Fibroblast of lung (primary cell): ENCODE measurements at places on chromosomes 7 and 10. TPM values are rescaled to one million over a fixed set of nuclear protein-coding genes. Genes with fewer than 3 reads are reported as not detected.

DNA sequence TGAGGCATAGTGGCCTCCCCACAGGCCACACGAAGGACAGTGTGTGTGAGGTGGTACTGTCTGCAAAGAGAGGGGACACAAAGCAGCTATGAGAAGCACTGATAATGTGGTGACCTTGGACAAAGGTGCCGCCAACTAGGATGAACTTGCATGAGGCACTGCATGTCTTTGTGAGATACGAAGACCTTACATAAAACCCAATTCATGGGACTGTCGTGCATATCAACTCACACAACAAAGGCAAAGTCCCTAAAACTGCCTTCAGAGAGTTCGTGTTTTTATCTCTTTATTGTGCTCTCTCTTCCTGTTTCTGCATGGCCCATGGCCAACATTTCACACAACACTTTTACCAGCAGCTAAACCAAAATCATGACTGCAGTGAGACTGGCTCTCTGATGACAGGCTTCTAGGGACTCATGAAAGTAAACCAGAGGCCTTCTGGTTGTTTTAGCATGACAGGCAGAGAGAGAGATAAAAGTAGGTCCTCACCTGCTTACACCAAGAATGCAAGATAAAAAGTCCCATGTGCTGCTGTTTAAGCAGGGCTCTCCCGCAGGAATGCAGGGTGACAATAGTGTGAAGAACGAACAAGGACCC, 347.8 kb downstream of the ELMO1 start:
- DNase-seq, result no peak
- no peak overlapping the region for H3K27ac ChIP-seq
- no peaks in the 10 kb centered on the region for H3K27me3 ChIP-seq
- no peak overlapping the region for H3K4me3 ChIP-seq
- H3K36me3 ChIP-seq, result no peaks in the 10 kb centered on the region

RAMP3 gene
- under 0.01 and 0.17 TPM in 2 replicates for total RNA-seq

GRCh38 chr7:29044554-29044953, 86.4 kb upstream of the TRIL start:
- no peak overlapping the region for H3K4me3 ChIP-seq
- no peaks in the 10 kb centered on the region for H3K36me3 ChIP-seq
- DNase-seq, result peak; percentile 47
- H3K27ac ChIP-seq, result no peak overlapping the region

JCAD gene
- total RNA-seq, result 25.9 and 27.1 TPM in 2 replicates

DNA sequence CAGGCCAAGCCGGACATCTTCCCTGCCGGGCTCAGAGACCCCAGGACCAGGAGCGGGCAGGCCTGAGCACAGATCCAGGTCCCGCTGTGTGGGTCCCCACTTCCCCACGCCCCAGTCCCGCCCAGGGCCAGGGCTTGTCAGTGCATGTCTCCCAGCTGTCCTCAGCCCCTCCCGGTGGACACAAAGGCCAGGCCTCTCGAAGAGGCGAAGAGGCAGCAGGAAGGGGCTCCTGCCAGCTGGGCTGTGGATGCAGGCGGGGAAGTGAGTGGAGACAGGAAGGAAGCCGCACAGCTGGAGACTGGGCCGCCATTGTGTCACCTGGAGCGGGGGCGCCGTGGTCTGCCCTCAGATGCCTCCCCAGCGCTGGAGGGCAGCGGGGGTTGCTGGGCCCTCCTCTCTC, 4.8 kb downstream of the GRIFIN start:
- peaks cover 6% of the 10 kb centered on the region for H3K4me1 ChIP-seq
- no peaks in the 10 kb centered on the region for H3K27me3 ChIP-seq
- no peaks in the 10 kb centered on the region for H3K36me3 ChIP-seq
- H3K27ac ChIP-seq, result no peak overlapping the region
- no peak overlapping the region for H3K4me3 ChIP-seq

PRKG1 gene
- 60.1 and 71.8 TPM in 2 replicates for total RNA-seq

SPDYE5 gene
- total RNA-seq, result not detected in 2 replicates
